ENCODE measurements at places on chromosomes 3 and 15.

DNA sequence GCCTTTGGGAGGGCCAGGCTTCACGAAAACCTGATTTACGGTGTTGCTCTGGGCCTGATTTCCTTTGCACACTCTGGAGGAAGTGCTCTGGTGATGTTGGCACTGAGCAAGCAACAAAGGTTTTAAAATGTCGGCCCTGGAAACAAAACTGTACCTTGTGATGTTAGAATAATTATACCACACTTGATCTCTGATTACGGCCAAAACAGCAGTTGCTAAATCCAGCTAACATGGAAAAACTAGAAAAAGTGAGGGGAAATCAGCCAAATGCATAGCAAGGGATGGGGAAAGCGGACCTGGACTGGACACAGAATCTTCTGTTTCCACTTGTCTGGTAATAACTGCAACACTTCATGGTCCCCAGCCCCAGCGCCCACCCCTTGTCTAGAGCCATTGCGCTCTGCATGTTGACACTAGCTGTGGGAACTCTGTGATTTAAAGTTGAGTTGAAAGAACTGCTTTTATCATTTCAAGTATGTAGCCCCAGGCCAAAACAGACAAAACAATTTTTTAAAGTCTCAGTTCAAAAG lies 120.1 kb downstream of the VGLL4 start:
- DNase-seq = no peak

GRCh38 chr3:114727373-114727772 lies 419.7 kb downstream of the ZBTB20 start:
- DNase-seq = no peak

- DNase-seq = peak; percentile 22
These were observed 26.1 kb downstream of the ABTB1 start for GRCh38 chr3:127698691-127699415.

DNA sequence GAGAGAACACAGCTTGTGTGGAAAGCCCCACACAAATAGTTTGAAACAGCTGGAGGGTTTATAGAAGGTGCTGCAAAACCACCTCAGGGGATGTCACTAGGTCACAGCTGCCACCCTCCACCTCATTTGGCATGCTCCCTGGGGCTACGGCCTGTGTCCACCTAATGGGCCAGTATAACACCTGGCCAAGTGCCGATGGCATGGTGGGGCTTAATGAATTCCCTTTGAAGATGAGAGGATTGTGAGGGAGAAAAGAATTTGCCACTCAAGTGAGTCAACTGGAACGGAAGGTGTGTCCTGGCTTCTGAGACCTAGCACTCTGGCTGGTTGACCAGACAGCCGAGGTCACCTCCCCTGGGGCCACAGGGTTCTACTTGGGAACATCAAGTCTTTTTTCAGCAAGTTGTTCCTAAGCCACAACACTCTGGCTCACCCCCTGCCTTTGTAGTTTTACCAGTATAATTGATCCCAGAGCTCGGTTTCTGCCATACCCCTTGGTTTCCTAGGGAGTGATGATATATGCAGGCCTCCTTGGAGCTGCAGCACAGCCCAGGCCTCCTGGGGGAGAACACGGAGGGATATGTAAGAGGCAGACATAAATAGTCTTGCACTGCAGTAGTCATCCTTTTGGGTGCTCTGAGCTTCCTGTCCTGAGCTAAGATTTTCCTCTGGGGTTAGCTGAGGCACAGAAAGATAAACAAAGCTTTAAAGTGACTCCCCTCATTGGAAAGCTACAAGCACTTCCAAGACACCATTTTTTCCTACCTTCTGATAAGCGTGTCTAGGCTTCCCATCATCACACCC lies 178.2 kb upstream of the LPP start:
- DNase-seq = peak; percentile 21

GRCh38 chr3:162092751-162093150 lies 596.1 kb downstream of the OTOL1 start:
- DNase-seq = no peak

GRCh38 chr3:126834596-126835471 lies 130.8 kb downstream of the CHCHD6 start:
- no peak for DNase-seq

DNA sequence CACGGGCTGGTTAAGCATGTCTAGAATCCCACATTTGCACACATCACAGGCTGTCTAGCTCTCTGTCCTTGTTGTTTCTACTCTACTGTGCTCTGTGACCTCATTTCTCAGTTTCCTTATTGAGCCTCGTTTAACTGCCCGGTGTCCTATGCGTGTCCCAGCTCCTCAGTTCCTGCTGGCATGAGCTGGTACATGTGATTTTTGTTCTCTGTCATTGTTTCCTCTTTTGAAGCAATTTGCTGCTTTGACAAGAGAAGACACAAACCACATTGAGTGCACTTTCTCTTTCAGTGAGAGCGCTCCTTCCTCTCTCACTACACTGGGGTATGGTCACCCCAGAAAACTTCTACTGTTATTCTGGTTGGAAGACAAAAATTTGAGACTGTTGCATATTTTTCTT lies 563.5 kb downstream of the PDCD6IP start:
- no peak for DNase-seq

GRCh38 chr15:90597577-90597976 lies 67.9 kb downstream of the CRTC3 start:
- no peak for DNase-seq

- no peak for DNase-seq
These were observed 37.5 kb downstream of the NBEAL2 start for GRCh38 chr3:47016934-47017435.

DNA sequence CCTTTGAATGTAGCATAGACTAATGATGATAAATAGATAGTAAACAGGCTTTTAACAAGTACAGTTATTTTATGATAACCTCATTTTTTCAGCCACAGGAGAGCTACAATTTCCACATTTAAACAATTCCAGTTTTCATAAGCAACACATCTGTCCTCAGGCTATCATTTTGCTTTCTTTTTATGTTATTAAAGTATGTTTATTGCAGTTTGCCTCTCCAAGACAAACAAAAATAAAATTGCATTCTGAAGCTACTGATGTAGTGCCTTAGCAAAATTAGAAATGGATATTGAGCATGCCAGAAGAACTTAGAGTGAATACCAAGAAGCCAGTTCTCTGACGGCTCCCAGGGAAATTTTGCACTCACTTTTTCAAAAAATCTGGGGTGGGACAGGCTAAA lies 140.6 kb upstream of the ABHD17C start:
- DNase-seq = no peak

DNA sequence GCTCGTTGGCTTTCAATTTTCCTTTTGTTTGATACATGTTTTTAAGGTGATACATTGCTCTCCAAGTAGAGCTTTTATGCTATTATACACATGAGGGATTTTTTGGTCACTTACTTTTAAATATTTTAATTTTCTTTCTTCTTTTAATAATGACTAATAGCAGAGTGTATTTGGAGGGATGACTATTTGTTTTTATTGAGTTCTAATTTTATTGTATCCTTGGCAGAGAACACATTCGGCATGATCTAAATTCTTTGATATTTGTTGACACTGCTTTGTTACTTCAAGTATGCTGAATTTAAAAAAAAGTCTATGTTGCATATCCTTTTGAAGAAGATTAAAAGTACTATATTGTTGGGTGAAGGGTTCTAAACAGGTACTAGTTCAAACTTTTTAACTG lies 149.9 kb upstream of the PDZRN3 start:
- no peak for DNase-seq

DNA sequence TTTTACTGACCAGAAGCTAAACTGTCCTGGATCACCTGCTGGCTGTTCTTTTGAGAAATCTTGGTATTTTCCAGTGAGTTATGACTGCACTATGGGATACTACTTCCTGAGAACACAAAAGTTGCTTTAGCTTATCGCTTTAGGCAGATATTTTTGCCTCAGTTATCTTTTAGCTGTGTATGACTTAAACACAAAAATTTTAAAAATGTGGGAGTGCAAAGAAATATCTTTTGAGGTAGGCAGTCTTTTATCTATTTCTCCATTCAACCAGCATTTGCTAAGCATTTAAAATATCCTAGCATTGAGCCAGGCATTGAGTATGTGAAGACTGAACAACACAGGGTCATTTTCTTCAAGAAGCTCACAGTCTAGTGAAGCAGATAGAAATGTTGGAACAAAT lies 981.9 kb downstream of the FHIT start:
- DNase-seq = no peak

DNA sequence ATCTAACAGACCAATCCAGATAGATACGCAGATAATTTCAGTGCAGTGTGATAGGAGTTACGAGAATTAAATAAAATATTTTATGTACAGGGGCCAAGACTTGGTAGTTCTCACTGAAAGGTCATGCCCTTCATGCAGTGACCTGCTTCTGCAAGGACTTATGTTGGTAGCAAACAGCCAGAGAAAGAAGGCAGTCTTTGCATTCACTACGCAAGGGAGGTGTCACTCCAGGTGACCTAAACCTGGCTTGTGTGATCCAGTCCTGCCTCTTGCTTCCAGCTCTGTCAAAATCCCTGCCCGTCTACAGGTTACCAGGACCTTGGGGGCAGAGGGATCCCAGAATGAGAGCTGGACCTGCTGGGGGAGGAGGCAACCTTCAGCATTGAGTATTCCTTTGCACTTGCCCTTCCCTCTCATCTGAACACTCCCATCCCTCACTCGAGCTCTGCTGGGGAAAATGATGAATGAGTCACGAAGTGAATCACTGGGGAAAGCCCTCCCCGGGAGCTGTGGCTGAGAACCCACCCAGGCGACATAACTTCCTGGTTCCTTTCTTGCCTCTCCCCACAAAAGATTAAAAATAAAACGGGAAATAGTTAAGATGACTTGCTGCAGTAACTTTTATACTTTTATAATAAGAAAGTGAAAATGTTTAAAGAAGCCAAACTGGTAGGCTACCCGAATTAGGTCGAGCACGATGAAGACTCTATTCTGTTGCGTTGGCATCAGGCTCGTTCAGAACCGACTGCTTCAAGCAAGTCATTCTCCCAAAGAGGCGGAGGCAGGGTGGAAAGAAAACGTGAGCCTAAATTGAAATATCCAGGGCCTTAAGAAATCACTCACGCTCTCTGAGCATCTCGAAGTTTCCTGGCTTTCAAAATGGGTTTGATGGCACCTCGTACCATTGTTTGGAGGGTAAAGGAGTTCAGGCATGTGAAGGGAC lies 216.1 kb downstream of the SLCO3A1 start:
- peak; percentile 38 for DNase-seq

DNA sequence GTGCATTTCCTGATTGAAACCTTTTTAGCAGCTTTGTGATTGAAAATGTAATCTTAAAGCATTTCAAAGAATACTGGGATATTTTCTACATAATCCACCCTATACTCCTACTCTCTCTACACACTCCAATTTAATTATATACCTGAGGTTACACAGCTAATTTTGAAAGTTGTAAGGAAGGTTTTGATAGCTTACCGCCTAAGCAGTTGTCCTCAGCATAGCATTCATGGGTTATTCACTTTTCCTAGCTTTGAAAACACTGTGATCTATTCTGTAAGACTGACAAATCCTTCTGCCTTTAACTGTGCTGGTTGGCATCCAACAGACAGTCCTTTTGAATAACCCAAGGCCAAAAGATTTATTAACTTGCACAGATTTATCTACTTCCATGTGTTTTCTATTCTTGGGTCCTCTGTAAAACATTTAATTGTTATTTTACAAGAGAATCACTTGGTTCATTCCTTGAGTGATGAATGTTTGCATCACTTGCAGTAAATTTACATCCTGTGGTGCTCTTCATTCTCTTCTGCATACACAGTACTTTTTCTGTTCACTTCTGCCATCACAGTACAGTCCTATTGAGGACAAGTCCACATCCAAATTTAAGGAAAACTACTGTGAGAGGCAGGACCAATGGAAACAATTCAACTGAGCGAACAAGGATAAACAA lies 44.8 kb downstream of the SERPINI1 start:
- DNase-seq = no peak

DNA sequence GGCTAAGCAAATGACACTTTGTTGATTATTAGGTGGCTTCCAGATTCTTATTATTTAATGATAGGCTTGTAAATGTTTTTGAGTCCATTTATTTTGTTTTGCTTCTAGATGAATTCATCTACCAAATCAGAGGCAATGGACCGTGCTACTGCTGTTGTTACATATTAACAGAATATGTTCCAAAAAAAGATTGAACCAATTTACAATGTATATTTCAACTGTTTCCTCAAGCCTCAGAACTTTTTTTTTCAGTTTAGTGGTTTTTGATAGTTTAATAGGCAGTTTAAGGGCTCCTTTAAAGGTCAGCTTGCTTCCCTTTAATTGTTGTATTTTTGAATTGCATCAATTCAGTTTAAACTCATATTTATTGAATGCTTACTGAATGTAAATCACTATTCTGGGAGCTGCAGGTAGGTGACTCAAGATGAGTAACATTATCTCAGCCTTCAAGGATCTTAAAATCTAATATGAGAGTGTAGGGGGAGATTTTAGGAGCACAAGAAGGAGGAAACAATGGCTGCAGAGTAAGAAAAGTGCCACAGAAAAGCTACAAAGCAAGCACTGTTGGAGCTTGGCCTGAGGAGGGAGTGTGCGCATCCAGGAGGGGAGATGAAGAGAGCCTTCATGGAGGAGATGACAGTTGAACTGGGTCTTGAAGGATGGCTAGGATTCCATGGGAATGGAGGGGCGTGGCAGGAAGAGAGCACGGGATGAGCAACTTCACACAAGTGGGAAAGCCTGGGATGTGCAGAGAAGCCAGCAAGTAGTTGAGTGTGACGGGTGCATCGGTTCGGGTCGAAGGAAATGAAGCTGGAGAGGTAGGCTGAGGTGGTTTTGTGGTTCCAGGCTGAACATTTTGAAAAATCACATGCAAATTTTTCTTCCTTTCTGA lies 14.7 kb downstream of the MAP2K1 start:
- DNase-seq = no peak

- DNase-seq = no peak
These were observed 6.3 kb upstream of the TFG start for GRCh38 chr3:100702980-100703345.

- no peak for DNase-seq
These were observed 1284.7 kb downstream of the ROBO1 start for GRCh38 chr3:78483090-78483489.

GRCh38 chr3:155313300-155313699 lies 19.8 kb upstream of the STRIT1 start:
- DNase-seq = no peak

DNA sequence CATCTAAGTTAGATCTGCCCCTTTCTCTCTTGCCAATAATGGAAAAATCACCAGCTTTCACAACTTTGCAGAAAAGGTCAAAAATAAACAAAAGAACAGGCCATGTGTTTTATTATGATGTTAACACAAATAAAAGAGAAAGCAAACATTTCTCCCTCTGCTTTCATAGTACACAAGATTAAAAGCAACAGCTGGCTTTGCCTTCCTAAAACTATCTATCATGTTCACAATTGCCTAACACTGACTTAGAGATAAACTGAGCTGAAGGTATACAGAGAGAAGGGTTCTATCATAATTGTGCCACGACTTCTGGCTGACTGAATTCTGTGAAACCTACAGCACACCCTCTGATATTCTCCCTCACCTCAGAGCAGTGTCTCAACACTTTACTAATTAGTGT lies 29.4 kb downstream of the AADAC start:
- no peak for DNase-seq

- DNase-seq = no peak
These were observed 557.6 kb upstream of the ADAMTS9 start for GRCh38 chr3:65245133-65246063.

DNA sequence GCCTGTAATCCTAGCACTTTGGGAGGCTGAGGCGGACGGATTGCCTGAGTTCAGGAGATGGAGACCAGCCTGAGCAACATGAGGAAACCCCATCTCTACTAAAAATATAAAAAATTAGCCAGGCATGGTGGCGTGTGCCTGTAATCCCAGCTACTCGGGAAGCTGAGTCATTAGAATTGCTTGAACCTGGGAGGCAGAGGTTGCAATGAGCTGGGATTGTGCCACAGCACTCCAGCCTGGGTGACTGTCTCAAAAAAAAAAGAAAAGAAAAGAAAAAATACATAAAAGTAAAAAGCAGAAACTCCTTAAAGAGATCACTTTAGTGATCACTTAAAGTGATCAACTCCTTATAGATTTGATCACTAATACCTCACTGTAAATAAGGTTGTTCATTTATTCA lies 78.0 kb downstream of the GMPS start:
- no peak for DNase-seq

Data from left ventricle myocardium inferior (tissue), 1 donor.